ENCODE measurements at places on chromosomes 2 and 18. TPM values are rescaled to one million over a fixed set of nuclear protein-coding genes. Genes with fewer than 3 reads are reported as not detected.

Gene KCNIP3
- 3.0 TPM for total RNA-seq

Gene UCN
- 2.8 TPM for total RNA-seq

DNA sequence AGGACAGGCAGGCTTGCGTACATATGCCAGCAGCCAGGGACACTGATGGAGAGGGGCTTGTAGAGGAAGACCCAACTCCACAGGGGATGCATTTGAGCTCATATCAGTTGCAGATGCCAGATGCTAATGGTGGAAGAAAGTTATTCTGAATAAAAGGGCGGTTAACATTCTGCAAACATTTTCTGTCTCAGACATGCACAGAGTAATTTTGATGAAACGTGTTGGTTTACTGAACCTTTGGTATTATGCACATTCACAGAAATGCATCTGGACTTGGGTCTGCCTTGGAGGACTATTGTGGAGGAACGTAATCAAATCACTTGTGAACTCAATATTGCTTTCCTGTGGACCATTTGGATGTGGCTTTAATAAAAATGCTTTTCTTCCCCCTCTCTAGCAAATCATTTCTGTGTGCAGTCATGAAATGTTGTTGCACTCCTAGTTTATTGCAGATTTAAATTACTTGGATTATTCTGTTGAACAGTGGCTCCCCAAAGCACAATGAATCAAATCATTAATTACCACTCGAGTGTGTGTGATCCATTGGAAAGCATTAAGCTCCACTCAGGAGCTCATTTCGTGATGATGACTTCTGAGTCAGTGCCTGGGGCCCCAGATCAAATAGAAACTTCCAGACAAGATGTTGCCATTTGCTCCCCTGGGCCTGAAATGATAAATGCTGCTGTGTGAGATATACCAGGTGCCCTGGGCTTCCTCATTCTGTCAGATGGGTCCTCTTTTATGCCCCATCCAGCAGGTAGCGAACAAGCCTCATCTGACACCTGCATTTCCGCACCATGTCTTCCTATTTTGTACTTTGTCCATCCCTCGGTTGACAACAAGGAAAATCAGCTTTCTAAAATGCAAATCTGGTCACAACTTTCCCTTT, 697.0 kb upstream of the HS6ST1 start:
- DNase-seq, result no peak

Gene GPR148
- total RNA-seq, result not detected

DNA sequence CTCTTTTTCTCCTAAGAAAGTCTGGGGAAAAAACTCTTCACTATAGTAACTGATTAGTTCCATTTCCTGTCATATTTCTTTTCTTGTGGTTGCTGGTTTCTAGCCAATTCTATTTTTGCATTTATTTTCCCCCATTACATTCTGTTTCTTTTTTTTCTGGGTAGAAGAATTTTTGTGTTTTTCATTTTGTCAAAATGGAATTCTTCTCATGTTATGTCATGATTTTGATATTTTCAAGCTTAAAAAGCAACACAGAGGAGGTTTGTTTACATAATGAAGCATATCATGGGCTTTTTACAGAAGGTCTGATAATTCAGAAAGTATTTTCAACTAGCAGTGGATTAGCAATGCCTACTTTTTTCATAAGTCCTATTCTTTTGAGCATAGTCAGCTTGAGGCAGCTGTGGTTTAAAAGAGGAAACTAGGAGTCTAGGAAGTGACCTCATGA, 102.0 kb downstream of the MAP2 start:
- no peak for DNase-seq

Gene C2orf49
- 18.0 TPM for total RNA-seq

All from upper lobe of right lung (tissue), 1 donor.